NCI-H187 treated with DMSO at 0.1 percent for 48 hours (cell line): ENCODE measurements at places on chromosomes 7 and 10.

GRCh38 chr10:122490268-122490667, 28.9 kb downstream of the HTRA1 start:
- no peak for DNase-seq

GRCh38 chr7:94620703-94621118, 35.2 kb downstream of the SGCE start:
- DNase-seq = no peak

DNA sequence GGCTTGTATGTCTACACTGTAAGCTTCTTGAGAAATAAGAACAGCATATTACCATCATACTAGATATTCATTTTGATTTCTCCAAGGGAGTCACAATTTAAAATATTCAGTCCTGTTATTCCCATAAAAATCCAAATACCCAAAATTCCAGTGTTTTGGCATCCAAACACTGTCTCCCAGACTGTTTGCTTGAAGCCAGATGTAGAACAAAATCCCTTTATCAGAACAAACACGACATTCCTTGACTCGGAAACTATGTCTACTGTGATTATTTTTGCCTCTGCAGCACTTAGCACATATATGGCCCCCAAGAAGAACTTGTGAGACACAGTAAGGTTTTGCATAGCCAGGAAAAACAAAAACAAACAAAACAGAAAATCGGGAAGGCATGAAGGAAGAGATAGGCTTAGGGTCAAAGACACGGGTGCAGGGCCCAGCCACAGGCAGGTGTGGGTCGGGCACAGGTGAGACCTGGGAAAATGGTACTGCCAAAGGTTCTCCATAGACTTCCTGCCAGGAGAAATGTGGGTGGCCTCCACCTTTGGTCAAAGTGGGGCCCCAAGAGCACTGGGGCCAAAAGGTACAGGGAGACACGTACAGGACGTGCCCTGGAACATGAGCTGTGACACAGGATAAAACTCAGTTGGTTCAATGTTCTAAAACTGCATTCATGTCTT, 36.5 kb downstream of the CPXM2 start:
- DNase-seq = no peak

DNA sequence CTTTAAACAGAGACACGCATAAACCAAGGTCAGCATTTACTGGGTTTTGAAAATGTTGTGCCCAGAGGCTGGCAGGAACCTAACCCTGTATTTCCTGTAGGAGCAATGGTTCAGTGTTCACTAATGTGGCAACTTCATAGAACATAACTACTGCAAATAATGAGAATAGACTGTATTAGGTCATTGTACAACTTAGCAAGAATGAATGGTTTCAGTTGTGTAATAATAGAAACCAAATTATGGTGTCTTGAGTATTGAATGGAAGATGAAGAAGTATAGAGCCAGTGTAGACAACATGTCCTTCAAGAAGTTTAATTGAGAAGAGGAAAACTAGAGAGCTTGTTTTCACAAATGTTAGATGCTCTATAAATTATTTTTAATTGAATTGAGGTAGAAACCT, 172.5 kb downstream of the BUB3 start:
- no peak for DNase-seq

DNA sequence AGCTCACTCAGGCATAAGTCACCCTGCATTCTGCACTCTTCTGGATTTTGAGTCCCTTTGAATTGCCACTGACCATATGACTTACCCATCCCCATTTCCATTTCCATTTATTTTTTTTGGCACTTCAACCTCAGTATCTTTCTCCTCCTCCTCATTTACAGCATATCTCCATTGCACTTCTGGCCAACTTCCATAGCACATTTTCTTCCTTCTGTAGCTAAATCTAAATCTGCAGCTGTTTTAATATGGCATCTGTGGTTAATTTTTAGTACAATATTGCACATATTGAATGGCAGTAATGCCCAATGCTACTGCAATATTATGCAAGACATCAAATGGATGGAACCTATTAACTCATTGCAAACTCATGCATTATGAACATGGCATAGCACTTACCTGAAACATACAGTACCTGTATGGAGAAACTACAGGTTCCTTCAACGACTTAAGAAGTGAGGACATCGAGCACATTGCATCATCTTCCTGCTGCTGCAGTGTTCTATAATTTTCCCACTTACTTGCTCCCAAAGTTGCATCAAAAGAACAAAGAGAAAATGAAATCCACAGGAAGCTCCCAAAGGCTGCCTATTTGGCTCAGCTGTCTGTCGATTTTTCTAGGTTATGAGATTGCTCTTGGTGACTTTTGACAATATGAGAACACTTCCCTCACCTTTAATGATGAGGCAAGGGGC, 55.7 kb downstream of the LRRTM3 start:
- DNase-seq = no peak

DNA sequence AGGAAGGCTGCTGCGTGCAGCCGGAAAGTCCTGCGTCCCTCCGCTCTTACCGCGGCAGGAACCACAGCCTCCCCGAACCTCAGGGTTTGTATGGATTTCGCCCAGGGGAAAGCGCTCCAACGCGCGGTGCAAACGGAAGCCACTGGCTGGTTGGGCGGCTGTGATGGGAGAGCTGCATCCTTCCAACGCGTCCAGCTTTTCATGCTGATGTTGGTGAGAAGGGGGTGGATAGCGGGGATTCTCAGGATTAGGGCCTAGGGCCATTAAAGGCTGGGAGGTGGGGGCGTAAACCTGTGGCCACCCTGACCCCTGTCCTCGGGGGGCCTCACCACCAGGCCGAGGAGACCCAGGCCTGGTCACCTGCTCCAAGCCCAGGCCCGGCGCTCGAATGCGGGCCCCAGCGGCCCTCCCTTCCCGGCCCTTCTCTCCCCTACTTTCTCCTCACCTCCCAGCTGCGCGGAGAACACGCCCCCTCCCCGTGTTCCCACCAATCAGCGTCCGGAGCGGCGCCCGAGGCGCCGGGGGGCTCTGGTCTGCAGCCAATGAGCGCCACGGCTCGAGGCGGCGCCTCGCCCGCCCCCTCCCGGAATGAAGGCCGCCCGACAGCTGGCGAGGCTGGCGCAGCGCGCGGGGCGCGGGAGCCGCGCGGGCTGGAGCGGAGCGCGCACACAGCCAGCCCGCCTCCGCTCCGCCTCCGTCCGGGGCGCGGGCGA, 458 bp upstream of the NANOS1 start:
- peak; percentile 6 for DNase-seq

DNA sequence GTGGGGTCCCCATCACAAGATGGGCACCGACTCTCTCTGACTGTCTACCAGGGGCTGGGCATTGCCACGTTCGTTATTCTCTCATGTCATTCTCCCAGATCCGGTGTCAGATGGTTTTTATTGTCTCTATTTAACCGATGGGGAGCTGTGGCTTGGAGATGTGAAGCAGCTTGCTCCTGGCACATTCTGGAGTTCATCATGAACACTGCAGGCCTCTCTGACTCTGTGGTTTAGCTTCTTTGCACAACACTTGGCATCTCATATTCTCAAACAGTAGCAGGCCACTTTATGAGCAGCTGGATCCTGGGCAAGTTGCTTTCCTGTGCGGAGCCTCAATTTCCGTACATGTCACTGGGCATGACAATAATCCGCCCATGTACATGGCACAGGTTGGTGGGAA, 119.9 kb downstream of the LRRC18 start:
- DNase-seq = no peak

- DNase-seq = no peak
Measured at GRCh38 chr7:115097175-115097671, 175.3 kb downstream of the MDFIC start.

- DNase-seq = no peak
Measured at GRCh38 chr10:88913788-88914187, 33.7 kb downstream of the STAMBPL1 start.

DNA sequence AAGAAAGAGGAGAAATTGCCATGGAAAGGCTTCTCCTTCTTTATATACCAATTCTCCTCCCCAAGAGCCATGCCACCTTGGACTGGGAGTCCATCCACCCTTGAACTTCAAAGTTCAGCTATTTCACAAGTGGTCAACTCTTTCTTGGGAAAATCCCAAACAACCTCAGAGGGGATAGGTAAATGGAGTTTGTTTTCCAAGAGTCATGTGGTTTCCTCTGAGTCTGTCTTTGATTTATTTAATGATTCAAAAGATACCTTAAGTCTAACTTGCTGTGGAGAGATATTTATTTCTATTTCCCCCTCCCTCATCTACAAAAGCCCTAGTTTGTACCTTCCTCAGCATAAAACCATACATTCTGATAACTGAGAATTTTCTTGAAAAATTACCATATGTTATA, 758.6 kb upstream of the IGFBP3 start:
- DNase-seq = no peak

GRCh38 chr7:82599895-82600294, 156.3 kb upstream of the CACNA2D1 start:
- DNase-seq = no peak

- DNase-seq = no peak
Measured at GRCh38 chr7:55134786-55135185, 116.0 kb downstream of the EGFR start.

DNA sequence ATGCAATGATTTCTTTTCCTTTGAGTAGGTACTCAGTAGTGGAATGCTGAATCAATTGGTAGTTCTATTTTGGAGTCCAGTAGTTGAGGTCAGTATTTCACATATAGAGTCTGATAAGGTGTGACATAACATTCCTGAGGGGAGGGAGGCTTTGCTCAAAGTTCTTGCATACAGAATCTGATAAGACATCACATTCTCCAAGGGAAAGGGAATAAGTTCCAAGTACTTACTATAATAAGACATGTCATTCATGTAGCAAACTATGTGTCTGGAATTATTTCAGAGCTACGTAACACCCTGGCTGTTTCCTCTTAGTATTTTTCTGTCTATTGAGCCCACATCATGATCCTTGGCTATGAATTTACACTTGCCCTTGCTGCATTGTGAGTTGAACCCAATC, 74.3 kb upstream of the POM121L12 start:
- no peak for DNase-seq

DNA sequence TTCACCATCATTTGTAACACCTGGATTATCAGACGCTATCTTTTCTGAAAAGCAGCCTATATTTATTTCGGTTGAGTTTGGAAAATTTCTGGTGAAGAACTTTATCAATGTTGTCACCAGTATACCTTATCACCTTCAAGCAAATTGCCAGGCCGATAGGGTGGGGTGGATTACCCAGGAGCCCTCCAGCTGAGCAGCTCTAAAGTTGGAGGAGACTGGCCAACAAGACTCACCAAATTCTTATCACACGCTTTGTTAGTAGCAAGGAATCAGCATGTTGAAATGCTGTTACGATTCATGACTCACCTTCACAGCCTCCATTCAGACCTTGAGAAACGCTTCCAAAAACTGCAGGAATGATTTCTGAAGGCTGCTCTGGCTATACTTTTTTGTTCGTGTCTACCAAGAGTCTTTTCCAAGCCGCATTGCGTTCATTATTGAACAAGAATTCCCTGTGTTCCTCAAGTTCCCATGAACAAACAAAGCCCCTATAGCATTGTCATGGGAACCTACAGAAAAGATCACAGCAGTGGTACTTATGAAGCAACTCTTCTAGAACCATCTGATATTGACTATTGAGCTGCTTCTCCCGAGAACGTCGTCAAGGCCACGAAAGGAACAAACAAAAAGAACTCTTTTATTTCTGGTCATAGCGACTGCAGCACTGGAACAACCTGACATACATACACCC, 291.4 kb downstream of the SFMBT2 start:
- DNase-seq = no peak

DNA sequence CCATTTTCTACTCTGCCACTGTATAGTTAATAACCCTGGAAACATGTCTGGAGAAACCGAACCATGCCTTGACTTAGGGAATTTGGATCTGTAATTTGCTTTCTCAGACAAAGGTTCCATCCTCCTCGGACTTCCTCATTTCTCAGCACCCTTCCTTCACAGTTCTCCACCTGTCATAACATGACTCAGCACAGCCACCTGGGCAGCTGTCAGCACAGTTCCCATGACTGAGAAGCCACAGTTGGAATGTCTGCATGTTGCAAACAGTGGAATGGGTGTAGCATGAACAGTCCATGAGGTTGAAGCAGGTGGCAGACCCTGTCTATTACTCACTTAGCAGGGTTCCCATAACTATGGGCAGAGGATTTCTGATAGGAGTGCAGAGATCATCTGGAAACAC, 634 bp upstream of the OR9A4 start:
- no peak for DNase-seq

DNA sequence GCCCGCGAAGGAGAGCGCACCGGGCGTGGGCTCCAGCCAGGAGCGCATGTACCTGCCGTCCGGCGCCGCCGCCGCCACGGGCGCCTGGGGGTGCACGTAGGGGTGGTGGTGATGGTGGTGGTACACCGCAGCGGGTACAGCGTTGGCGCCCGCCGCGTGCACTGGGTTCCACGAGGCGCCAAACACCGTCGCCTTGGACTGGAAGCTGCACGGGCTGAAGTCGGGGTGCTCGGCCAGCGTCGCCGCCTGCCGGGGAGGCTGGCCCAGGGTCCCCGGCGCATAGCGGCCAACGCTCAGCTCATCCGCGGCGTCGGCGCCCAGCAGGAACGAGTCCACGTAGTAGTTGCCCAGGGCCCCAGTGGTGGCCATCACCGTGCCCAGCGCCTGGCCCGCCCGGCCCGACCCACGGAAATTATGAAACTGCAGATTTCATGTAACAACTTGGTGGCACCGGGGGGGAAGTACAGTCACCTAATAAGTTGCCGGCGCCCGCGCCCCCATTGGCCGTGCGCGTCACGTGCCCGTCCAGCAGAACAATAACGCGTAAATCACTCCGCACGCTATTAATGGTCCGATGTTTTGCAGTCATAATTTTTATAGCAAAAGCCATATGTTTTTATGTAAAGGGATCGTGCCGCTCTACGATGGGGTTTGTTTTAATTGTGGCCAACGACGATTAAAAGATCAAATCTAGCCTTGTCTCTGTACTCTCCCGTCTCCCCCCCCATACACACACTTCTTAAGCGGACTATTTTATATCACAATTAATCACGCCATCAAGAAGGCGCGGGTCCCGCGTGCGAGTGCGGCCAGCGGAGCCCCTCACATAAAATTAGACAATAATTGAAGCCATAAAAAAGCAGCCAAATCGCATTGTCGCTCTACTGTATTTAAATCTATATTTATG, at the start of gene HOXA9:
Gene HOXA9 (minus strand): TSS at position 449 of the 907 bp plus-strand sequence. CDS start 80 bp downstream, at position 369.
- no peak for DNase-seq

GRCh38 chr10:118339111-118339510, 3.0 kb downstream of the FAM204A start:
- no peak for DNase-seq

DNA sequence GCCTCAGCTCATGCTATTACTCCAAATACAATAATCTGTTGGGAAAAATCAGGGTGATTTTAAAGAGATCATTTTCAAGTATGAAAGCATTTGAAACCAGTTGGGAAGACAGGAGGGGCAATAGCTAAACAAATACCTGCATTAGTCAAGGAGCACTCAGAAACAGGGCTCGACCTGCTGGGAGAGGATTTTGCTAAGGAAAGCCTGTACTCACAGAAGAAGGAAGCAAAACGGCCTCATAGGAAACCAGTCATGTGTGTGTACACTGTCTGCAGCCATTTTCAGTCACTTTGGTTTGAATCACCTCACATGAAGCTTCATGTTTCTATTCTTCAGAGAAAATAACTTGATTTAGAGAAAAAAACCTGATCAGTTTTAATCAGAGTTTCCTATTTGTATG, 38.6 kb downstream of the FZD1 start:
- no peak for DNase-seq

- DNase-seq = peak; percentile 24
Measured at GRCh38 chr10:79038841-79039201, 29.9 kb upstream of the ZMIZ1 start.

GRCh38 chr10:7794251-7795026, 6.5 kb downstream of the ATP5F1C start:
- DNase-seq = no peak

- DNase-seq = peak; percentile 66
Measured at GRCh38 chr7:123622660-123623386, 21.2 kb downstream of the ASB15 start.
